NB4 (cell line): ENCODE measurements at places on chromosomes 7 and 10.

DNA sequence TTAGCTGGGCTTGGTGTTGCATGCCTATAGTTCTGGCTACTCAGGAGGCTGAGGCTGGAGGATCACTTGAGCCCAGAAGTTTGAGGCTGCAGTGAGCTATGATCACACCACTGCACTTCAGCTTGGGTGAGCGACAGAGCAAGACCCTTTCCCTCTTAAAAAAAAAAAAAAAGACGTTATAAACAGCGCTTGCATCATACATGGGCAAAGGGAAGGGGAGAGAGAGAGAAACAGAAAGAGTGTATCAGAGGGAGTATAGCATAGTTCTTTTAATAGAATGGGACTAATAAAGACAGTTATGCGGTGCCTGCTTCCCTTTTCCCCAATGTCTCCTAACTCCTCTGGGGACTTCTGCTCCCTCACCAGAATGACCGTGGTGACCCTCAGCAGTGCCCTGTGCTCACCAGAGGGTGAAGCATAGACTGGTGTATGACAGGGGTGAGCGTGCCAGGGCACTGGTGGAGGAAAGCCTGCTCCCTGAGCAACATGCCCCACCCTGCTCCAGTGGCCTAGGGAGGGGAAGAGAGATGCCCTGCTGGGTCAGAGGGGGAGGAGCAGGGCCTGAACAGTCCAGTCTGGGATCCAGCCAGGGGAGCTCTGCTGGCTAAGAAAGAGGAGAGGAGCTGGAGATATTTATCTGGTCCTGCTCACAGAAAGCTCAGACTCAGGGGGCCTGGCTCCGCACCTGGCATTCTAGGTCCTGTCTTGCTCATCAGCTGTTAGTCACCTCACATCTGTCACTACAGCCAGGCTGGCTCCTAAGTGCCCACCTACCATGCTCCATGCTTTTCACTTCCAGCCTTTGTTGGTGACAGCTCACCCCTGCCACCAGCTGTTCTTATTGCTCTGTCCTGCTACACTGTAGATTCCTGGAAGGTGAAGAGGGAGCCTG is 2.2 kb downstream of the PDZD7 start:
- peak; percentile 84 for DNase-seq

DNA sequence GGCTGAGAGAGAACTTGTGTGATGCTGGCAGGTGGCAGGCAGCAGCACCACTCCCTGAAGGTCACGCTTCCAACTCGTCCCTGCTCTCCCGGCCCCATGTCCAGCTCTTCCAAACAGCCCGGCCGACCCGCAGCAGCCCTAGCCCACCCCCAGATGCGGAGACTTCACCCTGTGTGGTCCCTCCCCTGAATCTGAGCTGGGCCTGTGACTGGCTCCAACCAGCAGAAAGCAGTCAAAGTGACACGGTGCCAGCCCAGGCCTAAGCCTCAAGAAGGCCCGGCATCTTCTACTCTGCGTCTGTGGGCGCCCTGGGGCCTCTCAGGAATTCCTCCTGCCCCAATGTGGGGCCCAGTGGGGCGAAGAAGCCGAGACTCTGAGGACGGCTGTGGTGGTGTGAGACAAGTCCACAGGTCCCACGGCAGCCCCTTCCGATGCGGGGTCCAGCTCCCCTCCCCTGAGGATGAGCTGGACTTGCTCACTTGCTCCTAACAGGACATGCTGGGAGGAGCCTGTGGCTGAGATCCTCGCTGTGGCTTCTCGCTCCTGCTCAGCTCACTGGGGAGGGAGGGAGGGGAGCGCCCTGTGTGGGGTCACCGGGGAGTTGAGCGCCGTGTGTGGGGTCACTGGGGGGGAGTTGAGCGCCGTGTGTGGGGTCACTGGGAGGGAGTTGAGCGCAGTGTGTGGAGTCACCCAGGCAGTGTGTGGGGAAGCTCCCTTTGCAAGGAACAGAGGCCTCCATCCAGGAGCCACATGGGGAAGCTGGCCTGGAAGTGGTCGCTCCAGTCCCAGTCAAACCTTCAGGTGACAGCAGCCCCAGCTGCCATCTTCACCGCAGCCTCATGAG is 9.5 kb downstream of the STK32C start:
- no peak for DNase-seq

DNA sequence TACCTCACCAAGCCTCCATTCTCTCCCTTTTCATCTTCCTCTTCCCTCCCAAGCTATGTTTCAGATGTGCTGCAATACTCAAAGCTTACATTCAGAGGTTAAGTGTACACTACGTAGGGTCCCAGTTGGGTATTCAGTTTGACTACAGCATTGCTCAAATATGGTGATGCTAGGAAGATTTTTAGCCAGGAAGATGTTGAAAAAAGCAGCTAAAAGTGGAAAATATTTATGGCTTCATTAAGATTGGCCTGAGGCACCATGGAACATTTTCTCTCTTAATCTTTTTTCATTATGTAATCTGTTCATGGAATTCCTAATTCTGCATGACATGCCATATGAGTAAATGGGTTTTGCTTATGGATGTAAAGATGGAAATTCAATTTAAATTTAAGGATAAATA is 72.0 kb upstream of the ABCB5 start:
- DNase-seq: no peak

GRCh38 chr10:109737626-109738025 is 185.7 kb downstream of the XPNPEP1 start:
- DNase-seq: no peak

DNA sequence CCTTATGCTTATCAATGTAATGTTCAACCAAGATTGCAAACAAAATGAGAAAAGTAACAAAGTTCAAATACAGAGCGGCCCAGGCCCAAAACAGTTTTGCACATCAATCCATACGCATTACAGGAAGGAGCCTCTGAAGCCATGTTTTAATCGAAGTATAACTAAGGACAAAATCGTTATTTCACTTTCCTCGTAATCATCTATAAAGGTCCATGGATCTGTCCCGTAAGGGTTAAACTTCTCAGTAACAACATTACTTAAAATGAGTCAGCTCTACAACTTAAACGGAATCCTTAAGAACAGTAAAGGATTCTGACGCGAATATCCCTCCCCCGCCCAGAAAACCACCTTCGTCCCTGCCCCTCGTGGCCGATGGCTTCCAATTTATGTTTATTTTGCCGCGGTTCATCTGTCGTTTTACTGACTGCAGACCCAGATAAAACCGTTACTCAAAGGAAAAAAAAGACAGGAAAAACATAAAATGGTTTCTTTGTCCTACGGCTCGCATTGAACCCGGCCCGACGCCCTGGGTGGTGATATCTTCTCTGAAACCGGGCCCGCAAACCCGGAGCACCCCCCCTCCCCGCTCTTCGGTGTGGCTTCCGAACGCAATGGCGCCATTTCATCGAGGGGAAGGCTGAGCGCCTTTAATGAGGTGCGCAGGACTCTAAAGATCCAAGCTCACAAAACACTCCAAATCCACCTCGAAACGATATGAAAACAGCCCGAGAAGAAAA is 1.1 kb downstream of the HNRNPA2B1 start:
- peak; percentile 80 for DNase-seq

- DNase-seq: no peak
Measured at GRCh38 chr10:22263106-22263505, 45.3 kb upstream of the EBLN1 start.

GRCh38 chr10:114548662-114549061 is 109.4 kb downstream of the ABLIM1 start:
- DNase-seq: peak; percentile 35

- no peak for DNase-seq
Measured at GRCh38 chr10:58818900-58819299, 306.2 kb downstream of the BICC1 start.

DNA sequence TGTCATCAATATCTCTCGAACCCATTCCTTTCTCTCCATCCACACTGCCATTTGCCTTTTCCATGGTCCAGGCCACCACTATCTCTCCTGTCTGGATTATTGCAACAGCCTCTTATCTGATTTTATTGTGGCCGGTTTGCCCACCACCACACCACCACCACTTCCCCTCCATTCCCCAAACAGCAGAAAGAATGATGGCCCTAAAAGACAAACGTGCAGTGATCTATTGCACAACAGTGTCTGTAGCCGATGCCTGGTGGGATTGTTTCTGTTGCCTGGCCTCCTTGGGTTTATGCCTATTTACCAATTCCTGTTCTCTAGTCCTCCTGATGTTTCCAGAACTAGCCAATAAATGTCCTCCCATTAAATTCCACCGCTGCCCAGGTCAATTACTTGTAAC is 10.2 kb upstream of the ST8SIA6 start:
- peak; percentile 10 for DNase-seq

DNA sequence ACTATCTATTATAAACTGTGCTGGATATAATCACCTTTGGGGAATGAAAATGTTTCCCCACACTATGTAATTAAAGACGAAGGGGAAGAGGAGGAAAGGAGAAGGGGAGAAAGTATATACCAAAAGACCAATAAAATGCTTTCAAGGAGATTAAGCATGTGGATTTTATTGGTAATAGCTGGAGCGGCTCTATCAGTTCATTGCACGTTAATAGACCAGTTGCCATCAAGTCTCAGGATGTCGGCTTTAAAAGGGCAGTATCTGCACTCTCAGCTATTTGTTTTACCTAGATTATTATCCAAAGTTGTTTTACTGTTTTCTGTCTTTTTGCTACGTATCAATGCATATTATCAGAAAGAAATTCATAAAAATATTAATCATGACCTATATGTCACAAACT is 9.0 kb downstream of the ETV1 start:
- no peak for DNase-seq
